ENCODE measurements at places on chromosomes 11 and 22.

DNA sequence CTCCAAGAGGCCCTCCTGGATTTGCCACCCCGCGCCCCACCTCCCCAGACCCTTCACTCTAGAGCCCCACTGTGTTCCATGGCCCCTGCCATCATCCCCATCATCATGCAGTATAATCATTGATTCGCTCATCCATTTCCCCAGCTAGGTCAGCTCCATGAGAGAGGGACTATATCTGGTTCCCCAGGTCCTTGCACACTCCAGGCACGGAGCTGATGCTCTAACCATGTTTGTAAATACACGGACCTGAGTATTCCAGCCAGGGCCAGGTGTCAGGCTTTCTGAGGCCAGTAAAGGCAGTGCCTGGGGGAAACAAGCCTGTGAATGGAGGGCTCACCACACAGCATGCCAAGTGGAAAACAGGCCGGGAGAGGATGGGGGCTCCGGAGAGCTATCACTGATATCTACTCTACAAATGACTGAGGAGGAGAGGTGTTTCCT, 27.1 kb upstream of the OAF start:
- DNase-seq = no peak

DNA sequence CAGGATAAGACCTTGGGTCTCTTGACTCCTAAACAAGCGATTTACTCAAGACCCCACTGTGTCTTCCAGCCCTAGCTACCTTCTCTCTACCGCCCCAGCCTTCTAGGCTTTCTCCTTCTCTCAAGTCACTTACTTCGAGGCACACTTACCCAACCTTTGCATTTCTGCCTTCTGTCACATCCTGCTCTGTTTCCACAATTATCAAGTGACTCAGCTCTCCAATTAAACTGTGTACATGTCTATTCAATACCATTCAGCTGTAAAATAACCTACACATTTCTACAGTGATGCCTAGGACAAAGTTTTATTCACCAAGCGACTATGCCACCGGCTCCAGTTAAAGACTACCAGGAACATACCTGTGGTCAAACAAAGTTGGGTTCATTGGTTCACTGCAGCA, 69.0 kb downstream of the LARGE1 start:
- DNase-seq = no peak

- DNase-seq = peak; percentile 44
Observed at GRCh38 chr11:19938169-19938856, 222.0 kb downstream of the DBX1 start.

DNA sequence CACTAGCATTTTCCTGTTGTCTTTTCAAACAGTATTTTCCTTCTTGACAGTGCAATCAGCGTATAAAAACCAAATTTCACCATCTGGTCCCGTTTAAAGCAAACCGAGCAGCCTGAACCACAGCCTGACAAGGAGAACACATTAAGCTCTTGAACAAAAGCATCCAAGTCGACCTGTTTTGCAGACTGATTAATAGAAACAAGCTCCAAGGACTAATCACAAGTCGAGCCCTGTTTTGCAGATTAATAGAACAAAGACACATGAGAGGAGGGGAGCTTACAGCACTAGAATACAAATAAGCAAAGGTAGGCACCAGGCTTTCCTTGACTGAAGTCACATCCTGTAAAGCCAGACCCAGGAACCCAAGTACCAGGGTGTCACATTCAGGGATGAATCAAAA, 104.8 kb downstream of the MPPED2 start:
- no peak for DNase-seq

- peak; percentile 53 for DNase-seq
Observed at GRCh38 chr11:76209973-76210930, 4.0 kb upstream of the WNT11 start.

GRCh38 chr22:20388200-20388599, 5.8 kb upstream of the ZNF74 start:
- no peak for DNase-seq

DNA sequence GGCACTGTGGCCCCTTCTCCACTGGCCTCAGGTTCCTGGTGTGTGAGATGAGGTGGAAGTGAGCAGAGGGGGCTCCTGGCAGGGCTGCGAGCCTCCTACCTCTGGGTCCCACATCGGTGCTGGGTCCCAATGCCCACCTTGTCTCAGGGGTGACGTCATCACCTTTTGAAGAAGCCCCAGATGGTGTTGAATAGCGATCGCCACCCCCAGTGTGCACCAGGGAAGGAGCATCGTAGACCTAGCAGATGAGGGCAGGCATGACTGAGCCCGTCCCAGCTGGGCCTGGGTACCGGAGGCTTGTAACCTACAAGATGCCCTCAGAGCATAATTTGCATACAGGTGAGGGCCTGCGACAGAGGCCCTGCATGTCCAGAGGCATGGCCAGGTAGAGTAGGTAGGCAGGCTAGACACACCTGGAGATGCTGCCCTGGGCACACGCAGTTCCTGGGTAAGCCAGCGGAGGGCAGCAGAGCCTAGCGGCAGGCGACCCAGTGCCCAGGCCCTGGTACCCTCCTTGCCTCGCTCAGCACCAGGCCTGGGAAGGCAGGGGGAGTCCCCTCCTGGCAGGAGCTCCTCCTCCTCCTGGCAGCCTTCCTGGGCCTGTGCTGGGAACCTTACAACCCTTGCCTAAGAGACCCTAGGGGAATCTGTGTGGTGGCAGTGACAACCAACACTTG, 52.5 kb downstream of the TPCN2 start:
- DNase-seq = peak; percentile 92

DNA sequence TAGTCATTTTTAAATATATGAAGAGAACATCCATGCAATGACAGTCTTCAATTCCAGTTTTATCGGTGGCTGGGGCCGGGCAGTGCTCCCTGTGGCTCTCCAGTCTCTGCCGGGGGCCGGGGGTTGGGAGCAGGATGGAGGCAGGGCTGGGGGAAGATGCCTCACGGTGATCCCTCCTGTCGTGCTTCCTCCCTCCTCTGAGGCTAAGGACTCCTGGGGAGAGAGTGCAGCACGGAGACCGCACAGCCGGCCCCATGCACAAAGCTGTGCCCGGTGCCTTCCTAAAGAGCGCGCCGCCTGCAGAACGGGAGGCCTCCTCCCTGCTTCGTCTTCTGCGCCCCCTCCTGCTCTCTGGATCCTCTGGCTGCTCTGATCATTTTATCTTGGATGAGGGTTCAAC, 20.5 kb downstream of the GAL start:
- DNase-seq = no peak

DNA sequence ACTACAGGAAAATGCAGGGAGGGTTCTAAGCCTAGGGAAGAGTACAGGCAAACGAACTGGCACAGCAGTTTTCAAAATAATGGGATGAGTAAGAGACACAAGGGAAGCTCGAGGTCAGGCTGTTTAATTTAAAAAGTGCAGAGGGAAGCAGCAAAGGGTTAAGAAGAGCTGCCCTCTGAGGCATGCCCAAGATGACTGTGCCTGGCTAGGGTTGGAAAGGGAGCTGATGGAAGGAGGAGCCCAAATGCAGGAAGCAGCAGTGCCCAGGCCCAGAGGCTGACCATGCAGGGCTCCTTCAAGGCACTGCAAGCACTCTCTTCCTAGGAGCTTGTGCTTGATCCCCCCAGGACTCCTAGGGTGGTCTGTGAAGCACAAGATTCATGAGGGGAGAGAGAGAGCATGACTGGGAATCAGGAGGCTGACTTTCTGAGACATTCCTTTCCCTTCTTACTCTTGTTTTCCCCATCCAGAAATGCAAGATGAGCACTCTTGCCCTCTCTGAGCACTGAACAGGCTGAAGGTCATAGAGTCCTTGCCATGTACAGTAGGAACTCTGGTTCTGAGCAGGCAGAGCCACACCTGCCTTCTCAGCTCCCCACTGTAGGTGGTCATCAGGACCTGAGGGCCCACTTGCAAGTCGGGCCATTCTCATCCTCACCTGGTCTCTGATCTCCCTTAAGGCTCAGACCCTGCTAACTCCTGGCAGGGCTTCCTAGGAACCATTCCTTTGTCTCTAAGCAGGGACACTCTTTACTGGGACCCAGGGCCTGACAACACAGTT, 46.7 kb upstream of the DRD2 start:
- DNase-seq = no peak
